DMS53 (cell line): ENCODE measurements at places on chromosomes 2 and 18.

DNA sequence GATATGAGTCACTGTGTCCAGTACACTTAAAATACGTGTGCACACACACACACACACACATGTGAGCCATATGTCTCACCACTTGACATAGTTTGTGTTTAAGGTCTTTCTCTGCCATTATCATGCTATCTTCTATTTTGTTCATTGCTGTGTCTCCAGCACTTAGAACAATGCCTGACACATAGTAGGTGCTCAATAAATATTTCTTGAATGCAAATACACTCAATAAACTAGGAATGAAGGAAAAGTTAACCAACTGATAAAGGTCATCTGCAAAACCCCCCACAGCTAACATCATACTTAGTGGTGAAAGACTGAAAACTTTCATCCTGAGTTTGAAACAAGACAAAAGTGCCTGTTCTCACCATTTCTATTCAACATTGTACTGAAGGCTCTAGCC is 4.4 kb downstream of the MOCOS start:
- no peak for DNase-seq

GRCh38 chr2:16438613-16439321 is 226.9 kb downstream of the CYRIA start:
- DNase-seq: no peak

GRCh38 chr2:25692143-25692542 is 18.8 kb upstream of the DTNB start:
- no peak for DNase-seq

DNA sequence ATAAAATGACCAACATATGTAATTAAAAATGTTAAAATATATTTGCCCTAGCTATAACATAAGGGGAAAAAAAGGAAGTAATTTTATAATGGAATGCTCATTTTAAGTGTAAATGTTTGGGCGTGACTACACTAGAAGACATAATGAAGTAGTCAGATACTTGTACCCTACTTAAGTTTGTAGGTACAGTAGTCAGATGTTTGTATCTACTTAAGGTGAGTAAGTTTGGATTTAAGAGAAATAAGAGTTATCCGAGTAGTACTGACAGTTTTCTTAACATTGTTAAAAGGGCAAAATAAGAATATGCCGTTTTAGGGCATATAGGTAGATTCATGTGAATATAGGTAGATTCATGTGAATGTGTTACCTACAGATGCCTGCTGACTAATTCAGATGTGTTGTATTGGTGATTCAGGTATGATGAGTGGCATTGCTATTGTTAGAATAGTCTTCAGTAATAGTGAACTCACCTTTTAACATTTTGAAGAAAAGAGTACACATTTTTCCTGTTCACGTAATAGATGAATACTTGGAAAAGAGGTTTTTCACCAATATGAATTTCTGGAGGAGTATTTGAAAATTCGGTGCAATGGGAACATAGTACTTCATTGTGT is 14.9 kb downstream of the VAPA start:
- DNase-seq: no peak

- DNase-seq: no peak
Observed at GRCh38 chr2:23697256-23698075, 229.5 kb downstream of the ATAD2B start.

DNA sequence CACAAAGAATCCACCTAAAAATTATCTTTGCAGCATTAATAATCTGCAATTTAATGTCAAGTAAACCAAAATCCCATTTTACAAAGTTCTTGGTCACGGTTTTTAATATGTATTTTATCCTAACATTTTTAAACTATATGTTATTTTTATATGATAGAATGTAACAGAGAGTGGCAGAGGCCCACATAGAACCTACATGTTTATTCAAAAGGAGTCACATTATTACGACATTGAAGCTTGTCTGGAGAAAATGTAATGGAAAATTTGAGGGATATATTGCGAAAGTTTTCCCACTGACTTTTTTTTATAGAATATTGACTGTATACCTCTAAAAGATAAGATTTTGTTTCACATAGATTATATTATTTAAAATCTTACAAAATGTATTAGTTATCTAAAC is 89.7 kb upstream of the COL3A1 start:
- no peak for DNase-seq

- no peak for DNase-seq
Observed at GRCh38 chr18:31931886-31932240, 11.1 kb downstream of the TRAPPC8 start.

- DNase-seq: no peak
Observed at GRCh38 chr2:239625971-239626734, 225.3 kb upstream of the HDAC4 start.

DNA sequence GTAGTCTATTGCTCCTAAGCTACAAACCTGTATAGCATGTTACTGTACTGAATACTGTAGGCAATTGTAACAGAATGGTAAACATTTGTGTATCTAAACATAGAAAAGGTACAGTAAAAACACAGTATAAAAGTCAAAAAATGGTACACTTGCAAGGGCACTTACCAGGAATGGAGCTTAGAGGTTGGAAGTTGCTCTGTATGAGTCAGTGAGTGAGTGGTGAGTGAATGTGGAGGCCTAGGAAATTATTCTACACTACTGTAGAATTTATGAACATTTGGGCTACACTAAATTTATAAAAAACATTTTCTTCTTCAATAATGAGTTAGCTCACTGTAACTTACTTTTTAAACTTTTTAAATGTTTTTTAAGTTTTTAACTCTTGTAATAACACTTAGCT is 19.0 kb downstream of the NABP1 start:
- DNase-seq: no peak
